ENCODE measurements at places on chromosomes 4 and X.

DNA sequence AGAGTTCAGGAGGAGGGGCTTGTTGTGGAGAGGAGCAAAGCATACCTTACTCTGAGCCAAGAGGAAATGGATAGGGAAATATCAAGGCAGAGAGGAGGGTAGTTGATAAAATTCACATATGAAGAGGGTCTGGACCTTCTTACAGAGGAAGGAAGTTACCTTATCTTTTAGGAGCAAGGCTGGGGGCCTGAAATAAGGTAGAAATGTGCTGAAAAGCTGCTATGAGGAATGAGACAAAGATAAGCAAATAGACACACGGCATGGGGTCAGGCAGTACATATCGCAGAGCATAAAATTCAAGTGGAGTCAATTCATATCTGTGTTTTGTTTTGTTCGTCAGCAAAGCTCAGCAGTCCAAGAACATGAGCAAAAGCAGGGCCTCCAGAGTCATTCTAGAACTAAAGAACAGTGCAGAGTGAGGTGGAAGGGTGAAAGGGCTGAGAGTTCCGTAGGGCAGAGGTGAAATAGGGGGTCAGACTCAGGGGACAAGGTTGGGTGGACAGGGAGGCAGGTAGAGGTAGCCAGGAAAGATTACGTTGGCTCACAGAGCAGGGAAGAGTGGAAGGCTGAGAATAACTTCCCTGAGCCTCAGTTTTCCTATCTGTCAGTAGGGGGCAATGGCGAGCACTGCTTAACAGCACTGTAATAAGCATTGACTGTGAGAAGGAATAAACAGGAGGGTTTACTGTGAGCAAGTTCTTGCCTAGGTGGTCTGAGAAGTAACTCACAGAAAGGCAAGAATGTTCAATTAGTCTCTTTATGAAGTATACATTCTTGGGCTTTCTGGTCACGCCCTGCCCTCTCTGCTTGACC lies 9.2 kb downstream of the VSIG4 start:
- DNase-seq = peak; percentile 37

DNA sequence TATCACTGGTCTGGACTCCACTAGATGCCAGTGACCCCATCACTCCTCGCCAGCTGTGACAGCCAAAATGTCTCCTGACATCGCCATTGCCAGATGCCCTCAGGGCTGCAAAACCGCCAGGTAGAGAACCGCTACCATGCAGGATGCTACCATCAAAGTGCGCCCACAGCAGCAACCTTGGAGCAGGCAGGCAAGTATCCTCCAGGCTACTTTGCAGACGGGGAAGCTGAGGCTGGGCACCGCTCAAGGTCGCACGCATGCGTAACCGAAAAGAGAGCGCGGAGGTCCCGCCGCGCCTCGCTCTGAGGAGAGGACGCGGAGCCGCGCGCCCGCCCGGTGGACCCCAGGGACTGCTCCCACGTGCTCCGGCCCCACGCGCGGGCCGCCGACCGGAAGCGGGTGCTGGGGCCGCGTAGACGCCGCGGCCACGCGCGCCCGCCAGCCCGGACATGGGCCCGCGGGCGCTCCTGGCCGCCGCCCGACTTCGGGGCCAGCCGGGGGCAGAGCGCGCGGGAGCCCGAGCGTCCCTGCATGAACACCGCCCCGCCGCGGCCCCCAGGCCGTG lies at the start of gene STS:
Gene STS, plus strand, starts transcription at position 300 of the 565 bp plus-strand sequence. CDS start 105,488 bp downstream, outside the sequence.
- no peak for DNase-seq

GRCh38 chr4:64584981-64585557 lies 175.8 kb upstream of the TECRL start:
- DNase-seq = no peak

- DNase-seq = no peak
Measured at GRCh38 chrX:31819455-31819854, 747.6 kb upstream of the FTHL17 start.

DNA sequence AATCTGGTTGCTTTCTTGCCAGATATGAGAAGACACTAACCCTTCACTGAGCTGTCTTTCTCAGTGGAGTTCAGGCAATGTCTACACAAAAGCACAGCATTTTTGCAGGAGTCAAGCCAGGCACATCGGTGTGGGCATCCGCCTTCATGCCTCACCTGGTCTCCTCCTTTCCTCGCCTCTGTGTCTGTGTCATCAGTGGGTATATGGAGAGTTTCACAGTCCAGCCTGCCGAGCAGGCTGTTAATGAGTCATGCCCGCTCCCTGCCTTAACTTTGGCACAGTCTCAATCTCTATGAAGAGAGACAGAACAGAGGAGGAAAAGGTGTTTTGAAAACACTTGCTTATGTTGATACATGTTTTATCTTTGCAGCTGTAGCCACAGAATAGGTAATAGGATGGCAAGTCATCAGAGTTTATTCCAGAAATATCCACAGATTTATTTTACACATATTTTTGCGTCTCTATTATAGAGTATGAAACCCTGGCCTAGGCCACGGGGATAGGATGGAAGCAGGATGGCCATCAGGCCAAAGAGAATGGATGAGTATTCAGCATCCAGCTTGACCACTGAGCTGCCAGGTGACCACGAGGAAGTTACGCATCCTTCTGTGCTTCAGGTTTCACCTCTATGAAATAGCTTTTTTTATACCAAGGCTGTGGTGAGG lies 32.8 kb upstream of the MAML3 start:
- DNase-seq = no peak

GRCh38 chr4:81818385-81818920 lies 346.7 kb upstream of the RASGEF1B start:
- no peak for DNase-seq

- no peak for DNase-seq
Measured at GRCh38 chr4:12105519-12105918, 676.8 kb upstream of the HS3ST1 start.

DNA sequence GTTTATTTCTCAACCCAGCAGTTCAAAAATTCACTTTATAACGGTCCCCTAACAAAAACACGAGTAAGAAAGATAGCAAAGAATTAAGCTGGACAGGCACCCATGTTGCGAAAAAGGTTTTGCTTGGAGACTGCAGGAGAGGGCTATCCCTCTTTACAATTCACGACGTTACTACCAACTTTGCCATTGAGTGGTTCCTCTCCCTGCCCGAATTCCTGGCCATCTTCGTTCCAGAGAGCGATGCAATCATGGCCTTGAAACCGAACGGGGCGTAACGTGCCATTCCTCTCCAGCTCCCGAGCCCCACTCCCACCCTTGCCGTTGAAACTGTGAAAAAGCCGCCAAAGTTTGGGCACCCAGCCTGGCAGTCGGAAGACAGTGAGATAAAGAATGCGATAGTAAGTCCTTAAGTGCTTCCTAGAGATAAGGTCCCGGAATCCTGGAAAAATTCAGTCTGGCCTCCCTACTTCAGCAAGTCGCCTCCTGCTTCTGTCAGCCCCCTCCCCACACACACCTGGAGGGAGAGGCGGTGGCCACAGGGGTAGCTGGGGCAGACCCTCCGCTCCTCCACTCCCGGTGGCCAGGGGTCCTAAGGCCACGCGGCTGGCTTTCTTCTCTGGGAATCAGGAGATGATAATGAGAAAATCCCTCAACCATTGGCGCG lies 65.2 kb downstream of the FBXO8 start:
- no peak for DNase-seq

- DNase-seq = no peak
Measured at GRCh38 chr4:41202820-41203568, 11.3 kb downstream of the APBB2 start.

GRCh38 chr4:34170946-34171345 lies 2073.4 kb downstream of the ARAP2 start:
- no peak for DNase-seq

DNA sequence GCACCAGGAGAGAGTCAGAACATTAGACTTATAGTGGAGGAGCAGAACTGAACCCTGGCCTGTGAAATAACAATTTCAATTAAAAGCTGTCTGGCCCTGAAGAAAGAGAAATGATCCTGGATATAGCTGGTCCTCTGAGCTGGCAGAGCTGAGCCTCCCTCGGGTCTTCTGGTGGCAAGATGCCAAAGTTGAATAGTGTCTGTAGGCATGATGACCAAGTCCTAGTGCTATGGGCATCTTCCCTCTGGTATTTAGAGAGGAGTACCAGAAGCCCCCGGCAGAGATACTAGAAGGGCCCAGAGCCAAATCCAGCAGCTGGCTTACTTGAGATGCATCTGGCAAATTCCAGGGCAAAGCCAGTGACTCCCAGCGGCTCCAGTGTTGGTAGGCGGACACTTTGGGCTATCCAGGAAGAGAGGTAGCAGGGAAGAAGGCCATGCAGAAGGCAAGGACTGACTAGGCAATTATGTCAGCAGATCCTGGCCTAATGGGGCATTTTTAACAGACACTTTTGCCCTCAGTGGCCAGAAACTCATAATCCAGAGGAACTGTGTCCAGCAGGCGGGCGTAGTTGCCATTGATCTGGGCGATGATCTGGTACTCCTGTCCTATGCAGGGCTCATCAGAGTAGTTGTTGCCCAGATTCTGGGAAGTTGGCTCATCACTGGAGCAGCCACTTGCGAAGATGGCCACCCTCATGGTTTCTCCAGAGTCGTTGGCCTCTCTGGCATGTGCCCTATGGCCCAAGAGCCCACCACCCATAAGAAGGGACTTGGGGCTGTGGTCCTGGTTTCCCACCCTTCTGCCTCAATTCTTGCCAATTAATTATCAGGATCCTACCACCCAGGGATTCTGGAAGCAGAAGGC lies 17.9 kb downstream of the VSIG4 start:
- no peak for DNase-seq

GRCh38 chrX:85052636-85053343 lies 49.1 kb downstream of the APOOL start:
- DNase-seq = no peak

DNA sequence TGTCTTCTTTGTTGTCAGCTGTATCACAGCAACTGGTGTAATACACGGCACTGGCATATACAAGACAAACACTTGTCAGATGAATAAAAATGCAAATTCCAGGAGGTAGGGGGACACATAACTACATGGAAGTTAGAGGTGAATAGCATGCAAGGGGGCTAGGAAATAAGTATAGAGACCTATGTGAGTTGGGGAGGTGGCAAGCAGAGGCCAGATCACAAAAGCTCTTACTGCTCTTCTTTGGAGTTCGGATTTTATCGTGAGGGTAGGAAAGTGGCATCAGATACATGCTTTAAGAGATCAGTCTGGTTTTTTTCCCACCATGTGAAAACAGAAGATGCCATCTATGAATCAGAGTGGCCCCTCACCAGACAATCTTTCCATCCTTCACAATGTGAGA lies 2.8 kb upstream of the SRP72 start:
- DNase-seq = no peak

DNA sequence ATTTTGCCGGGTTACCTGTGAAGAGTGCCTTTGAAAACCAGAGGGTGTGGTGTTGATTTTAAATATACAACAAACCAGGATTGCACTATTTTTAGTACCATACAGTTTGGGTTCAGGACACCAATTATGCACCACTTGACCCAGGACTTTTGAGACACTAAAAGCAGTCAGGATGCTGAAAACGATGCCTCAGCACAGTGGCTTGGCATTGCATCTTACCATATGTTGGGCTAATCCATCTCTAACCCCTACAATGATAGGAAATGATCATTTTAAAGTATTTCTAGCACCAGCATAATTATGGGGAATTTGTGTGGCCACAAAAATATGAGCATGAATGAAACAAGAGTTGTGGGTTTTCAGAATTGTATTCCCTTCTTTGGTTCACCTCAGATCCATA lies 4.1 kb downstream of the IBSP start:
- no peak for DNase-seq

- DNase-seq = no peak
Measured at GRCh38 chr4:106301393-106302061, 14.5 kb downstream of the TBCK start.

DNA sequence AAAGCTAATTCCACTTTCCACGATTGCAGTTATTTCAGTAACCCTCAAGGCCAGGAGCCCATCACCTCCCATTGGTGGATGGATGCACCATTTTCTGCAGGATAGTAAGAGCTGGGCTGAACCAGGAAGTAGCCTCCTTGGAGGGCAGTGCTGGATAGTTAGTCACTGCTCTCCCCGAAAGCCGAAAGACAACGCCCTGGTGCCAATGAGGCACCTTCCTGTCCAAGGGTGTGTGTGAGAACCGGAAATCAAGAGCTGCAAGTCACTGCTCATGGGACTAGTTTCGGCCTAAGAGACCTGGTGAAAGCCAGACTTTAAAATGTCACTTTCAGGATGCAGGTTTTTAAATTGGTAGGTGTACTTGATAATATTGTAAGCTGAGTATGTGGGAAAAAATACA lies 203.8 kb upstream of the HS3ST1 start:
- DNase-seq = no peak

Measured in activated CD4-positive, alpha-beta T cell treated with anti-CD3 and anti-CD28 coated beads for 4 hours (primary cell).